OCI-M1 (cell line): ENCODE measurements at places on chromosomes 5 and 9.

GRCh38 chr9:128149001-128149701 lies at the start of gene LCN2:
Gene LCN2, plus strand, starts transcription at chr9:128149453. Its CDS starts 73 bp downstream, at chr9:128149526.
- no peak for DNase-seq

- no peak for DNase-seq
Observed at GRCh38 chr5:154243736-154244135, 53.2 kb downstream of the GALNT10 start.

DNA sequence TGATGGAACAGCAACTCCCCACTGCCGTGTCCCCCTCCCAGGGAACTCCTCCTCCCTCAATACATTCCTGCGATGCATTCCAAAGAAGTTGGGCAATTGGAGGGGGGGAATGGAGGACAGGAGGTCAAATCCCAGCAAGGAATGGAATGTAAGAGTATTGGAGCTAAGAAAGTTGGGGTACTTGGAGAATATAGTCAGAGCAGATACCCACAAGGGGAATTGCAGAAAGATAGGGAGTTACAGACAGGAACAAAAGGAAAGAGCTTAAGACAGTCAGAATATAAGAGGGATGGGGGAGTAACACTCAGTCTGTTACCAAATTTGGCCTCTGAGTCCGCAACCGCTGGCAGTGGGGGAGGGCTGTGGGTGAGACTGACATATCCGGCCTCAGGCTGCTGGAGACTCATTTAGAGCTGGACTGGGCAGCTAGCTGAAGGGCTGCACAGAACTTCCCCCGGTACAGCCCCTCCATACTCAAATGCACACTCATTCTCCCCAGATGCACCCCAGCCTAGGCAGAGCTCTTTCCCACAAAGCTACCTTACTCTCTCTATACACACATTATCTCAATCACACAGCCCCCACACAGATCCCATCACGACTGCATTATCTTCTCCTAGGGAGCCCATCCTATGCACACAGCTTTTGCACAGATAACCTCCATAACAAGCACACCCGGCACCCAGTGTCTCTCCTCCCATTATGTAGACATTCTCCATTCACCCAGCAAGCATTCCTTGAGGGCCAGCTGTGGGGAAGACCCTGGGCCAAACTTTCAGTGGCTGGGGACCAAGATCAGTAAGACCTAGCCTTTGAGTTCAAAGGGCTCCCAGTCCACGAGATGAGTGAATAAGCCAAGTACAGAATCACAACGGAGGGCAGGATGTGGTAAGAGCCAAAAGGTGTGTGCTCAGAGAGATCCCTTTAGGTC lies 3.7 kb downstream of the TLN1 start:
- DNase-seq: peak; percentile 93

DNA sequence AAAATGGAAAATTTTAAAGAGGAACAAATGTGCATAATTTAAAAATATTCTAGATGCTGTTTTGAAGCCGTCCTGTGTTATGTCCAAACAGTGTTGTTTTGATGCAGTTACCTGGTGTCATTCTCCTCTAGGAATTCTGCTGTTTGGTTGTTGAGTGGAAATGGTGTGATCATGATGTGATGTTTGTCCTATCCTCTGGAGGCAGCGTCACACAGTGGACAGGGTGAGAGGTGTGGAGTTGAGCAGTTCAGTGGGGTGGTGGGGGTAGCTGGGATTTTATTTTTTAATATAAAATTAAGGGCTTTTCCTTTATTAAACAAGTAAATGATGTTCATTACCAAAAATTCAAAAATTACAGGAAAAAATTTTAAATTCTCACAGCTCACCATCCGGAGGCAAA lies 31.2 kb downstream of the PRDM6 start:
- DNase-seq: no peak

DNA sequence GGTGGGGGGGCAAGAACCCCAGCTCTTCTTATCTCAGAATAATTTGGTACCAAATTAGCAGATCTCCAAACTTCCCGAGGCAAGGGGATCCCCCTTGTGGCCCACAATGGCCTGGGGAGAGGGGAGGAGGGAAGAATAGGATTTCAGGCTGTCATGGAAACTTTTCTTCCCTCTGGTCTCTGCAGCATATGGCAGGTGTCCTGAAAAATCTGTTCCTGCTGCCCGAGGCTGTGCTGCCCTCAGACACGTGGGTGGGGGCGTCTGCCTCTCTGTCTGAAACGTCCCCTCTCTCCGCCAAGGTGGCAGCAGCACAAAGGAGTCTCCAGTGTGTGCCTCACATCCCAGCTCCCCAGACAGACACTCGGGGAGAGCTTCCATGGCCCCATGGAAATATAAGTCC lies 34.0 kb downstream of the CCNJL start:
- no peak for DNase-seq

GRCh38 chr5:147712019-147712418 lies 70.5 kb downstream of the JAKMIP2 start:
- DNase-seq: no peak
